ENCODE measurements at places on chromosomes 5 and 9.

DNA sequence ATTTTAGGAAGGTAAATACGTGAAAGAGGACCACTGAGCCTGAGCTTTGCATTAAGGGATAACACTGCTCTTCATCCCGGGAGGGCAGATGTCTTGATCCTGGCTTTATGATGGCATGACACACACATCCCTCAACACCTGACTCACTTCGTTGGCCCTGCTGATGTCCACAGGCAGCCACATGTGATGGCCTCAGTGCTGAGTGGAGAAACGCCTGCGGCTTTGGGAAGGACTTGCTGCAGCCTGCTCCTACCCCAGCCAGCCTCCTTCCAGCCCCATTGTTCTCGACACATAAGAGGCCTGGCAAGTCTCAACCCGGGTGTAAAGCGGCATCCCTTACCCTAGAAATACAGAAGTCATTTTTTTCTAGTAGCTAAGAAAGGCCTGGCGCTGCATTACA, 169.0 kb downstream of the SYK start:
- no peak for DNase-seq

DNA sequence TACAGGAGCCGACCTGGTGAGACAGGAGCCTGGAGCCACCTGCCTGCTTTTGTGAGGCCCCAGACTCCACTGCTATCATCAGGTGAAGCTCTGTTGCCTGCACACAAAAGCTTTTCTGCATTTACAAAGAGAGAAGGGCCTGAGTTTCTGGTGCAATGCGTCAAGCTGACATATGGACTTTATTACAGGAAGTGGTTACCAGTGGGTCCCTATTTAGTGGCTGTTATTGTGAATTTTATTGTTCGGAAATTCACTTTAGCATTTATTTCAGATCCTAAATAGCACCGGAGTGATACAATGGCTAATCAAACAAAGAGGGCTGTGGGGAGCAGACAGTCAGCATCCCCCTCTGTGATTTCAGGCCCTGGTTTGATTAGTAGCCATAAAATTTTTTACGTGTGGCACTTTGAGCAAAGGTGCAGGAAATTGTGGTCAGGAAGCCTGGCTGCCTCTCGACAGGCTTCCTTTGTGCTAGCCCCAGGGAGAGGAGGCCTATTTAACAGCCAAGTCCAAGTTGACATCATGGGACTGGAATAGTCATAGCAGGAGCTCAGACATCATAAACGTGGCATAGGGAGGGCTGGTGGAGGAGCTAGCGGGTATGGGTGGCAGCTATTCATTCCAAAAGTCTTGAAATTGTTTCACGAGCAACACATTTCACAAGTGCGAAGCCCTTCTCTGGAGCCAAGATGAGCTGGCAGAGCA, 8.4 kb downstream of the TGFBI start:
- DNase-seq: no peak

GRCh38 chr5:103475629-103476240, 86.9 kb downstream of the NUDT12 start:
- no peak for DNase-seq

GRCh38 chr9:93812410-93812668, 142.8 kb downstream of the BARX1 start:
- no peak for DNase-seq

GRCh38 chr9:90189306-90189705, 453.3 kb downstream of the DIRAS2 start:
- no peak for DNase-seq

DNA sequence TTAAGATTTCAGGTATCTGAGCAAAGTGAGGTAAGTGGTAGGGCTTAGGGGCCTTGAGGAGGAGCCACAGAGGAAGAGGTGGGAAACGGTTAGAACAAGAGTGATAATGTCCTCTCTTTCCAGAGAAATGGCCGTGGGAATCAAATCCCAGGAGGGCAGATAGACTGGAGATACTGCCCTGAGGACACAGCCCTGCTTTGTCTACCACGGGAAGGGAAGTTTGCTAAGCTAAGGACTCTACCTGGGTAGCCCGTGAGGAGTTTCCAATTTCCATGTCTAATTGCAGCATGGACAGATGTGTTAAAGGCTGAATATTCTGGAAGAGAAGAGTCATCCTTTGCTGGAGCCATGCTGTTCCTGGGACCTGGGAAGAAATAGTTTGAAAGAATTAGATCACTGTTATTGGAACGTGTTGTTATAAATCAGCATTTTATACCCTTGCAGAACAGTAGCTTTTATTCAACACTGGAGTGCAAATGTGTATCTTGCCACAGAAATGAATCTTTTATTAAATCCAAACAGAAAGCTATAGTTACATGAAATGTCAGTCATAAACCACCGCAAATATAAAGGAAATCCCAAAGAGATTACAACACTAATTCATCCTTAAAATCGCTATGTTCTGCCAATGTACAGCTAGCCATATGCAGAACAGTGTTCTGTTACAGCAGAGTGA, 133.2 kb upstream of the LHFPL2 start:
- no peak for DNase-seq

GRCh38 chr5:139377226-139377625, 5.9 kb downstream of the SLC23A1 start:
- DNase-seq: no peak

DNA sequence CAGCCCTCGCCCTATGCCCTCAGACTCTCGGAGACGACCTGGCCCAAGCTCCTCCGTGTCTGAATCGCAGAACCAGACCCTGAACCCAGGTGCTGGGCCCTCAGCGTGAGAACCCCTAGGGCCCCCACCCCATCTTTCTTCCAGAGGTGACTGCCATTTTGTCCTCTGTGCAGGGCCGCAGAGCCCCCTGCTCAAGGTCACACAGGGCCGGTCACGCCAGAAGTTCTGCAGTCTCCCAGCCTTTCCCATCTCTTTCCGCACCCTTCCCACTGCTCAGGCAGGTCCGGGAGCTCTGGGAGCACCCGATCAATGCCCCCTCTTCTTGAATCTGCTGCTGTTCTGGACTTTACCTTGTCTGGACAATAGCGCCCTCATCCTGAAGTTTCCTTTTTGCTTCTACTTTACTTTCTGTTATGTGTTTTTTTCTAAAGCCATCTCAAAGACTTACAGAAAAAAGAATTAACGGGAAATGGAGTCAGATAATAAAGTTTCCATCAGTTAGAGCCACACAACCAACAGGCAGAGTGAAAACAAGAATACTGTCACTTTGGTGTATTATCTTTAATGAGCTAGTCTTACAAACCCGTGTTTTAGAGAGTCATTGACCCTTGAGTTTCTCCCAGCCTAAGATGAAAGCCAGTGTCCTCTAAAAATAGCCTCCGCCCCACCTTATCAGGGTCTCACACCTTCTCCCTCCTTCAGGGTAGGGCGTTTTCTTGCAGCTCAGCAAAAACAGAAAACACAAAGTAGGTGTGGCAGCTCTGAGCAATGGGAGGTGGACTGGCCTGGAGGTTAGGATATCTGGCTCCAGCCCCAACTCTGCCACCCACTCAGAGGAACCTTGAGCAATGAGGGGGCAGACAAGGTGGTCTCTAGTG, 1.8 kb downstream of the TMOD1 start:
- no peak for DNase-seq

- DNase-seq: no peak
Observed at GRCh38 chr5:180689071-180689694, 39.8 kb upstream of the FLT4 start.

DNA sequence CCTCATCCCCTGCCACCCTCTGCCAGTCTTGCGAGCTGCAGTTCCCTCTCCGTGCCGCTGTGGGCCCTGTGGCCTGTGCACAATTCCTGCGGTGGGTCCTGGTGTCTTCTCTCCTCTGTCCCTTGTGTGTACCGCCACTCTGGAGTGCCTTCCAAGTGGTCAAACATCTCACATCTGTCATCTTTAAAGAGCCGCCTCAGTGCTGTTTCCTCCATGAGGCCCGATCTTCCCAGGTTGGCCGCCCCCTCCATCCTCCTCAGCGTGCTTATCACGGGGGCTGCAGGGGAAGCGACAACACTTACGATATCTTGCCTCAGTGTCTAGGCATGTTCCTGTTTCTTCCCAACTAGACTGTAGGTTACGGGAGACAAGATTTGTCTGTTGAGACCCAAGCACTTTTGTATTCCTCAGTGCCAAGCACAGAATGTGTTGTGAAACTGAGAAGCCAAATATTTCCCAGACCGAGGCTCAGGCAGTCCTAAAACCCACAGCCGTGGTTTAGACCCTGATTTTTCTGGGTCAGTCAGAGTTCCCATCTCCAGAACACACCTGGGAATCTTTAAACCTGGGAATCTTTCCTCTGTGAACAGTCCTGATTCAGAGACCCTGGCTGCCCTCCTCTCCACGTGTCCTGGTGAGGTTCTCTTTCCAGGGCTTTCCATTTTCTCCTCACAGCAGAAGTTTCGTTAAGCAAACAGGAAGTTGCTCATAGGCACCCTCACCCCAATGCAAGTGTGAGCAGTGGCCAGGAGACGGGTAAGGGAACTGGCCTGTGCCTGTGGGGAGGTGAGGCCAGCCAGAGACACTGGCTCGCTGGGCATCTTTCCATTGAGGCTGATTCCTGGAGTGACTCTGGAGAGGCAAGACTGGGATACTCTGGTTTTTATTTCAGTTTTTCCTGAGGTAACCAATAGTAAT, 28.8 kb downstream of the SLC46A2 start:
- peak; percentile 5 for DNase-seq

GRCh38 chr5:126538579-126538978, 56.4 kb downstream of the ALDH7A1 start:
- no peak for DNase-seq

GRCh38 chr9:88396836-88397577, 8.8 kb downstream of the SPIN1 start:
- DNase-seq: no peak

- DNase-seq: no peak
Observed at GRCh38 chr5:120818128-120818527, 354.0 kb downstream of the PRR16 start.

GRCh38 chr9:108652851-108653250, 202.9 kb downstream of the ACTL7B start:
- DNase-seq: no peak

Data from C1 segment of cervical spinal cord (tissue), 14 donors.